NCI-H1105 treated with DMSO at 0.1 percent for 48 hours (cell line): ENCODE measurements at places on chromosomes 5 and 9.

- no peak for DNase-seq
Observed at GRCh38 chr5:87051502-87052113, 216.1 kb upstream of the RASA1 start.

DNA sequence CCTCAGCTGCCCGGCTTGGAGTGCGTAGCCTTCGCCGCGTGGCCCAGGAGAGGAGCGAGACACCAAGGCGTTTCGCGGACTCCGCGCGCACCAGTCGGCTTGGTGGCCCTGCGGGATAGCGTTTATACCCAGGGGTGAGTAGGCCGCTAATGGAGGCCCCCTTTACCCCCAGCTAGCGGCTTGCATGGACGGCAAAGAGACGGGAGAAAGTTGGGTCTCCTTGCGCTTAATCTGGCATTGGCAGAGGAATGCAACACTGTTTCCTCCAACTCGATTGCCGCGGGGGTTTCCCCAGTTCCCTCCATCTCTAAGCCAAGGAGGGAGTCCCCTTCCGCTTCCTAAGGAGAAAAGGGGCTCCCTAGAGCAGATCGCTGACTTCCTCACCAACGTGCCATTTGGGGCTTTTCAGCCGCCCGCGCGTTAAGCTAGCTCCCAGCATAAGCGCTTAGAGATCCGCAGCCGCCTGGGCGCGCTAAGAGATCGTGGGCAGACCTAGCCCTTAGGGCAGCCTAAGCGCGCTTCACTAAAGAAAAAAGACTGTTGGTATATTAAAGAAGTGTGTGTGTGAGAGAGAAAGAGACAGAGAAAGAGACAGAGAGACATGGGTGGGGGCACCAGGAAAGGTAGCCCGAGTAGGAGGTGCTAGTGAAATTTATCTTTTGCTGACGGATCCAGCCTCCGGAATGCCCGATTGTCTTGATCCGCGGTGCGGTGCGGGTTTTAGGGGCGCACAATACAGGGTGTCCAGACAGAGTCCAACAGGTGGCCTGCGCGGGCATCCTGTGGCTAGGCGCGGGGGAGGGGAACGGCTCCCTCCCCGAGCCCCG, 597.9 kb upstream of the SGCD start:
- DNase-seq: peak; percentile 28

GRCh38 chr9:70340572-70340971, 73.9 kb downstream of the KLF9 start:
- DNase-seq: peak; percentile 2

- no peak for DNase-seq
Observed at GRCh38 chr5:95241635-95242034, 43.3 kb downstream of the MCTP1 start.

- DNase-seq: no peak
Observed at GRCh38 chr9:108869092-108869725, 7.1 kb downstream of the ACTL7A start.

- DNase-seq: no peak
Observed at GRCh38 chr9:110619831-110620230, 40.3 kb upstream of the SVEP1 start.

- DNase-seq: no peak
Observed at GRCh38 chr5:177099422-177100093, 12.8 kb downstream of the FGFR4 start.

GRCh38 chr9:136143215-136144001, 24.7 kb upstream of the TMEM250 start:
- no peak for DNase-seq

- DNase-seq: no peak
Observed at GRCh38 chr9:26863074-26863473, 29.5 kb downstream of the CAAP1 start.

DNA sequence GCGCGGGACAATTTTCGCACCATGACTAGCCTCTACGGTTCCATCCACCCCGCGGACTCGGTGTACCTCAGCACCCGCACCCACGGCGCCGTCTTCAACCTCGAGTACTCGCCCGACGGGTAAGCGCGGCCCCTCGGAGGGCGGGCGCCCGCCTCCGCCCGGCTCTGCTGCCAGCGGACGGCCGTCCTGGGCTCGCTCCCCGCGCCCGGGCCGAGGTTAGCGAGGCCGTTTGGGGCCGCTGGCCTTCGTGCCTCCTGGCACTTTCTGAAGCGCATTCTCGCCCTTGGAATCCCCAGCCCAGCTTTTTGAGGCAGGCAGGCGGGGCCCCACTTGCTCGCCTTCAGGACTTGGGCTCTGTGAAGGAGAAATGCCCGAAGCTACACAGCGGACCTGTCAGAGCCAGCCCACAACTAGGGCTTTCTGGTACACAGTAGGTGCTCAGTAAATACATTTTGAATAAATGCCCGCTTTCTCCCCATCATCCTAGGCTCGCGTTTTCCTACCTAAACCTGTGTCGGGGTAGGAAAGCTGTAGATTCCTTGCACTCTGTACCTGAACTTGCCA, 772 bp downstream of the DCAF10 start:
- no peak for DNase-seq

DNA sequence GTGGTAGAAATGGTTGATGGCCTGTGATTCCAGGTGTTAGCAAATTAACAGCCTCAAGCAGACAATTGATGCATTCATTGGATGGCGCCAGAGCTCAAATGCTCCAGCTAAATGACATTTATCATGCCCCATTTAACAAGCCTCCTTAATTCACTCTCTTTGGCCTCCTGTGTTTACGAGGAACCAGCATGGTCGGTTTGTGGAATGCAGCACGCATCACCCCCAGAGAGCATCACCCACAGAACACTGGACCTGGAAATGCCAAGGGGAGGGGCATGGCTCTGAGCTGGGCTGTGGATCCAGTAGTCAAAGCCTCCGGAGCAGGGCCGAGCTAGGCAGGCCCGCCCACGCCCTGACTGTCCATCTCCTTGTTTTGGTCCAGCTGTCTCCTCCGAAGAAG, 434.0 kb downstream of the GADD45G start:
- DNase-seq: peak; percentile 96

DNA sequence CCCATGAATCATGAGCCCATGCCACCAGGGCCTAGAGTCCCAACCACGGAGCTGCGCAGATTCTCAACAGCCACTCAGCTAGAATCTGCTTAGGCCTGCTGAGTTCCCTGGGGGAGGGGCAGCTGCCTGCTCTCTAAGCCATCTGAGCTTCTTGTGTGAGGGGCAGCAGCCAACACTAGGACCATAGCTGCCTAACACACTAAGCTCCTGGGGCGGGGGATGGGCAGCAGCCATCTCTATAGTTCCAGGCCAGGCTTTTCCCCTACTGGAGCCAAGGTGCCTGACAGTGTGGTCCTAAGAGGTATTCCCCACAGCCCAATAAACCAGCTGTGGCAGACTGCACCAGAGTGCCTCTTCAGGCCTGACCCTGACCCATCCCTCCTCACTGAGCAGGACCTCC, 255.9 kb upstream of the ACO1 start:
- DNase-seq: no peak

DNA sequence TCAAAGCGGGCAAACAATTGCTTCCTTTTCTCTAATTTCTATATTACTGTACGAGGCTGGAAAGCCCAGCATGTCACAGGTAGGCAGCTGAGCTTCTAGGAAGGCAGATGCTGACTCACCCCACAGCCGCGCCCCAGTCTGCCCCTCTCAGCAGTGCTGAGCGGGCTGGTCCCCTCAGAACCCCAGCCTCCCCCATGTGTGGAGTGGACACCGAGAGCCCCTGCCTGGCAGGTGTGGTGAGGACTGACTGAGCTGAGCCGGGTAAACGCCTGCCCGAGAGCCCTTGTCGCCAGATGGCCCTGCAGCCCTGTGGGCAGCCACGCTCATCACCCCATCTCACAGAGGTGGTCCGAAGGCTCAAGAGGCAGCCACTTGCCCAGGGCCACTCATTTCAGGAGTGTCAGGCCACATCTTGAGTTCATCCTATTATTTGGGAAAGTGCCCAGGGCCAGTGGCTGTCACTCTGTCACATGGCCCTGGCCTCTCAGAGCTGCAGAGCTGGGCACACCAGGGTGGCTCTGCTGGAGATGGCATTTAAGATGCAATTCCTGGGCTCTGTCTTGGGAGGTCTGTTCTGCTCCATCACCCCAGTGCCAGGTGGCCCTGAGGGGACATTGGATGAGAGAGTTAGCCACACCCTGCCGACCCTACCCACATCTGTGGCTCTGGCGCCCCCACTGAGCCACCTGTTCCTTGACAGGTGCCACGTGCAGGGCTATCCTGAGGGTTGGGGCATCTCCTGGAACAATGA, 12.4 kb downstream of the CARD19 start:
- no peak for DNase-seq

- no peak for DNase-seq
Observed at GRCh38 chr9:75147638-75148037, 59.3 kb downstream of the OSTF1 start.

- DNase-seq: peak; percentile 37
Observed at GRCh38 chr5:123035360-123035917, 1.1 kb downstream of the PPIC start.

GRCh38 chr9:14843163-14843562, 67.1 kb downstream of the FREM1 start:
- no peak for DNase-seq

DNA sequence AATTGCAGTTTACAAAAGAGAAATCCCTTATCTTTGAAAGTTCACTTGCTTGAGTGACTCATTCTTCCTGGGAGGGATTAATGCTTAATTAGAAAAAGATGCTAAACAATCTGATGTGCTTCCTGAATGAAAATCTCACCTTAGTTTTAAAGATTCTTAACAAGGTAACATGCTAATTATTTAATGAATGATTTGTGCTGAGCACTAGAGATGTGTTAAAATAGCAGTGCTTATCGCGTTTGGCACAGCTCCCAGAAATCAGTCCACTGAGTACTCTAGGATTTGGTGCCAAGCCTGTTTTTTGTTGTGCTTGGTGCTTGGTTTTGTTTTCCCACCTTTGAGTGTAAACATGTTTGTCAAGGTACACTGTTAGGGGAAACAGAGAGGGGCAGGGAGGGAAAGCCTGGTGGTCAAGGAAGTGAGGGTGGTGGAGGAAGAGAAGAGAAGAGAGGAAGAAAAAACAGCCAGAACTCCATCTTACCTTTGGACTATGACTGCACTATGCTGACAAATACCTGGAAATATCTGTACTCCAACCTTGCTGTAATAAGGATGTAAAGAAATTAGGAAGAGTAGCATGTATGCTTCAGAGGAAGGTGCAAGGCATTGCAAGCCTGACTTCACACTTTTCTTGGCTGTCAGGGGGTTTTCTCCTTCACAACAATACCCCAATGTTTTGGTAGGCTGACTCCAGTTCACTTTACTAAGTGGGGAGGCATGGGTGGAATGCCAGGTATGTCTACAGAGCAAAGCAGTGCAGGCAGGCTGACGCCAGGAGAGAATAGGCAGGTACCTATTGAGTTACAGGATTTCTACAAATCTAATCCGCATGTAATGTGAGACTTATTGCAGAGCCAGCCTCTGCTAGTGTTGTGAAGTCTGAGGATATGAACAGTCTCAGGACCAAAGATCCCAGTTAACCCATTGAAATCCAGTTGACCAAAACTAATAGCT, 157.2 kb upstream of the ISL1 start:
- DNase-seq: peak; percentile 85

DNA sequence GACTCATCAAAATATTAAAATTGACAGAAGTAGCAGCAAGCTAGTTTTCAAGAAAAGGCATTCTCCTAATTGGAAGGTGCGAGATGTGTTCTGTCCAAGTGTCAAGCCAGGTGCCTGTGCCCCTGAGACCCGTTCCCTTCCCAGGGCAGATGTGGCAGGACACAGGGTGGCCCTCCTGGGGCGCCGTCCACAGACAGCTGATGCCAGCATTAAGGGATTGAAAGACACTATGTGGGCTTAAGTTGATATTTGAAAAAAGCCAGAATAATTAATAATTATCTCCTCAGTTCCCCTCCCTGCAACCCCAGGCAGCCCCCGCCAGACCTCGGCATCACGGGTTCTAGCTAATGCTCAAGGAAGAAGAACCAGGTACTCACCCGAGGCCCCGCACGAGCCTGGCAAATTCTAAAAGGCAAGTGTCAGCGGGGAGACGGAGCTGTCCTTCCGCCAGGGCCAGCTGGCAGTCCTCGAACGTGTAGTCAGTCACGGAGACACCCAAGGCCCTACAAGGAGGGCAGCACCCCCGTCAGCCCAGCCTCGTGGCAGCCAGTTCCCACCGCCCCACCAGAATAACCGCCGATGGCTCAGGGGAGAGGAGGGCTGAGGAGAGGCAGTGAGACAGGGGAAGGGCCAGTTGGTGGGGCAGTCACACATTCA, 29.1 kb upstream of the SLC6A3 start:
- DNase-seq: no peak

DNA sequence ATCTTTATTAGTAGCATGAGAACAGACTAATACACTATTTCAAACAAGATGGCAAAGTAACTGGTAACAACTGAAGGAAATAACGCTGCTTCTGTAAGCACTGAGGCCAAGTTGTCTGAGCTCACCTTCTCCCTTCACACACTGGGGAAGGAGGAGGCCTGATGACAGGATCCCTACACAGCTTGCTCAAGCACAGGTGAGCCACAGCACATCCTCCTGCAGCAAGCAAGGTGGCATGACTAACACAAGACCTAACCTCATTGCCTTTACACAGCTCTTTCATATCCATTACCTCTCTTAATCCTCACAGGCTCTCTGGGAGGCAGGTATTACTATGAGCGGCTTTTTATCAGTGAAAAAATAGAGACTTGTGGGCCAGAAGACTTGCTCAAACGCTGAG, 83.3 kb downstream of the ARL15 start:
- no peak for DNase-seq

DNA sequence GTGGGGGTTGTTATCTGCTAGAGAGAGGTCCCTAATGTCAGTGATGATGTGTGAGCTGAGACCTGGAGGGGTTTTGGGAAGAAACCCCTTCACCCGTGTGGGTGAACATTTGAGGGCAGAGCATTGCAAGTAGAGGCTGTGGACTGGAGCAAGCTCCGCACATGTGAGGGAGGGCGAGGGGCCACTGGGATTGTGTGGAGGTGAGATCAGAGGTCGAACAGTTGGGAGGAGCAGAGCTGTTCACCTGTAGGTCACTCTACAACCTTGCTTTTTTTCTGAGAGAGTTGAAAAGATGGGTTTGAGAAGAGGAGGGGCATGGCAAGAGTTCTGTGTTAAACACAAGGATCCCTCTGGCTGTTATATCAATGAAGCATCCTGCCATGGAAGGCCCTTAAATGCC, 480.4 kb upstream of the ZNF608 start:
- no peak for DNase-seq

DNA sequence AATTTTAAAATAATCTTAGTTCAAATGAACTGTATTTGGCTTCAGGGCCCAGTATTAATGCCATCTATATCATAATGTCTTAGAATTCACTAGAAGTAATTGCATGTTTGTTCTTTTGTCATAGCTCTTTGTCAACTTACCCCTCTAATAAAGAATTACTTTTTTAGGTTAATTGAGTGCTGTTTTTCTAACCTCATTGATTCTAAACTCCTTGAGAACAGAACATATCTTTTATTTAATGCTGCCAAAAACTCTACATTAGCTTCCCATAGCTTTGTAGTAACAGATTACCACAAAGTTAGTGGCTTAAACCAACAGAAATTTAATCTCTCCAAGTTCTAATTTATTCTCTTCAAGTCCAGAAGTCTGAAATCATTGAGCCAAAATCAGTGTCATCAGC, 242.4 kb downstream of the LURAP1L start:
- DNase-seq: no peak
